Common myeloid progenitor, CD34-positive (primary cell): ENCODE measurements at places on chromosomes 13 and 19.

DNA sequence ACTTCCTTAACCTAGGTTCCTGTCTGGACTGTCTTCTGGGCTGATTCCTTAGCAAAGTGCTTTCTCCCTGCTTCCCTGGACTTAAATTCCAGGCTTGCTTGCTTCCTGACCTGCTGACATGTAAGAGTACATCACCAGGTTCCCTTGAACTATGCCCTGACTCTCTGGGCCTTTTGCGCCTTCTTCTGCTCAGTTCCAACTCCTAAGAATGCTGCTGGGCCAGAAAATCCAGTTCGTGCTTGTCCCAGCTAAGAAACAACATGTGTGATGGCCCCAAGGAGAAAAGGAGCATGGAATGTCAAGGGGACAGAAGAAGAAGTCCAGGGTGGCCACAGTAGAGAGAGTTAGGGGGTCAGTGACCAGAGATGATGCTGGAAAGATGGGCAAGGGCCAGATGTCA, 42.6 kb upstream of the MBNL2 start:
- DNase-seq = no peak

DNA sequence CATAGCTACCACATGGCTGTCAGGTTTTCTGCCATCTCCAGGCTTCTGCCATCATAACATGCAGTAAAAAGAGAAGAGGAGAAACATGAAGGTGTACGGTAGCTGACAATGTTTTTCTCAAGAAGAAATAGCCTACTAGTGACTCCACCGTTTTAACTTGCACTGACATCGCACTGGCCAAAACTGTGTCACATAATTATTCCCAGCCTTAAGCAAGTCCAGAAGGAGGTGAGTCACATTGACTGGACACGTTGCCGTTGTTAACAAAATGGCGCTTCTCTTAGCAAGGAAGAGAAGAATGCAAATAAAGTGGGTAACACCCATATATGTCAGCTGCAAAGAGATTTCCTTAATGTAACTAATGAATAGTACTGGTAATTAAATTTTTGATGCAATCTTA, 810.4 kb upstream of the SLC10A2 start:
- no peak for DNase-seq

GRCh38 chr19:23440207-23440606, 44.9 kb upstream of the ZNF91 start:
- peak; percentile 9 for DNase-seq

- DNase-seq = no peak
These were observed 504 bp upstream of the VWA8 start for GRCh38 chr13:41961466-41961760.

DNA sequence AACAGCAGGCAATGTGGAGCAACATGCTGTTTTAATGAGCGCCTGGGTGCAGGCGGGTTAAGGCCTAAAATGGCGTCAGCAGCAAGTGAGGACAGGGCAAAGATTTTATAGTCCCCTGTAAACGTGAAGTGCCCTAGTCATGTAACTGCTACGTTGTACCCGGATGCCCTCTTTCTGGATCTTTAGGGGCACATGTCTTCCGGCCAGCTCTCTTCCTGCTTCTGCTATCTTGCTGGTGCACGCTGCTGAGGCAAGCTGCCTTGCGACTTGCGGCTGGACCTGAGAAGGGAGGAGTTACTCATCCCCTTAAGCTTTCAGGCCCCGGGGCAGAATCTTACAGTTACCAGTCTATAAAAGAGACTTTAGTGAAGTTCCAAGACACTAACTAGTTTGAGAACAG, 303.6 kb upstream of the DACH1 start:
- no peak for DNase-seq

- no peak for DNase-seq
These were observed 70.6 kb upstream of the SERP2 start for GRCh38 chr13:44302940-44303575.

GRCh38 chr13:44243198-44243857, 130.3 kb upstream of the SERP2 start:
- DNase-seq = peak; percentile 98

DNA sequence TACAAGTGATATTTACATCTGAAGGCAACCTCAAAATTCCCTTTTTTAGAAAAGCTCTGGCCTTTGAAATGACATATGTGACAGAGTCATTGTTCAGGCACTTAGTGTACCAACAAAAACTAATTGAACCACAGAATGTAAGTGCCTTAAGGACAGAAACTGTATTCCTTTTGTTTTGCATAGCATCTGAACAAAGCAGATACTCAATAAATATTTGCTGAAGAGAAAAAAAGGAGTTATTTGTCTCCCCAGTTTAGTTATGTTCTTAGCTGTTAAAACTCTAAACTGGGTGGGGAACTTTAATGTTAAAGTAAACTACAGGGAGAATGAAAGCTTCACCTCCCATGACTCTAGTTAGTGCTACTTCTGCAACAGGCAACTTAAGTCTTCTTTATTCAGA, 56.8 kb upstream of the KLF5 start:
- no peak for DNase-seq

DNA sequence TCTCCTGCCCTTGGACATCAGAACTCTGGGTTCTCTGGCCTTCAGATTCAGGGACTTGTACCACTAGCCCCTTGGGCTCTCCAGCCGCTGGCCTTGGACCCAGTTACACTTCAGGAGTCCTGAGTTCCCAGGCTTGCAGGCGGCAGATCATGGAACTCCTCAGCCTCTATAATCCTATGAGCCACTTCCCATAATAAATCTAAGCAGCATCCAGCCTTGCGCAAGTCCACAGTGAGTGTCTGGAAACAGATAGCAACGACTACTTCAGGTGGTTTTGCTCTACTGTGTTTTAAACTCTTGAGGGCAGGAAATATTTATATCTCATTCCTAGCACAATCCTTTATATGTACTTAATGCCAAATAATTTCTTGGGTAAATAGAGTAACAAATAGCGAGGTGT, 92.3 kb downstream of the COL4A1 start:
- DNase-seq = no peak

GRCh38 chr13:89816404-89816803, 1531.1 kb upstream of the MIR17HG start:
- DNase-seq = no peak

DNA sequence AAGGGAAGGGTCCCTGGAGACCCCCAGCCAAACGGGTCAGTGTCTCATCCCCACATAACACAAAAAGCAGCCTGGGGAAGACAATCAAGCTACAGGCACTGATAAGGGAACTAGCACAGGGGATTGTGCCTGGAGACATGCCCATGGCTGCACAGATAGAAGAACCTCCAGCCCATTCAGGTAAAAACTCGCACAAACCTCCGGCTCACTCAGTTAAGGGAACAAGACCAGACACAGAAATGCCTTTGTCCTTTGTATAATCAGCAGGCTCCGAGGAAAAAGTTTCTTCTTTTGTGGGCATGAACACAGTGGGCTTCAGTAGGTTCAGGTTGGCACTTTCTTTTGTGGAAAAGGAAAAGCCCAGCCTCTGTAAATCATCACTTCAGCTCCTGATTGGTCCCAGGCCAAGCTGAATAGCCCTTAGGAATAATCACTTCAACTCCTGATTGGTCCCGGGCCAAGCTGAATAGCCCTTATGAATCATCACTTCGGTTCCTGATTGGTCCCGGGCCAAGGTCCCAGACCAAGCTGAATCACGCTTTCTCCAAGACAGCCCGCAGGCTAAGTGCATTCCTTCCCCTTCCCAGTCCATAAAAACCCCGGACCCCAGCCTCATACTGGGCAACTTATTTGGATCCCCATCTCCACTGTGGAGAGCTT, 5.0 kb upstream of the ZNF230 start:
- no peak for DNase-seq

- peak; percentile 36 for DNase-seq
These were observed 1.0 kb downstream of the GPC5 start for GRCh38 chr13:91399189-91400062.

GRCh38 chr19:55014714-55015113, 23.4 kb downstream of the GP6 start:
- DNase-seq = no peak

DNA sequence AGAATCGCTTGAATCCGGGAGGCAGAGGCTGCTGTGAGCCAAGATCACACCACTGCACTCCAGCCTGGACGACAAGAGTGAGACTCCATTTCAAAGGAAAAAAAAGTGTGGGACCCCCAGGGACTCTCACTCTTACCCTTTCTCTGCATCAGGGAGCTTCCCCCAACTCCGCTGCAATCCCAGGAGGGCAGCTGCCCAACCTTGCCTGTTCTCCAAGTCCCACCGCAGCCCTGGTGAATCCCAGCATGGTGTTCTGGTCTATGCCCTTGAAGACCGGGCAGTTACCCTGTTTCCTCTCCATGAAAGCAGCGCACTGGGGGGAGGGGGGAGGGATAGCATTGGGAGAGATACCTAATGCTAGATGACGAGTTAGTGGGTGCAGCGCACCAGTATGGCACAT, 35.7 kb upstream of the DPRX start:
- no peak for DNase-seq

DNA sequence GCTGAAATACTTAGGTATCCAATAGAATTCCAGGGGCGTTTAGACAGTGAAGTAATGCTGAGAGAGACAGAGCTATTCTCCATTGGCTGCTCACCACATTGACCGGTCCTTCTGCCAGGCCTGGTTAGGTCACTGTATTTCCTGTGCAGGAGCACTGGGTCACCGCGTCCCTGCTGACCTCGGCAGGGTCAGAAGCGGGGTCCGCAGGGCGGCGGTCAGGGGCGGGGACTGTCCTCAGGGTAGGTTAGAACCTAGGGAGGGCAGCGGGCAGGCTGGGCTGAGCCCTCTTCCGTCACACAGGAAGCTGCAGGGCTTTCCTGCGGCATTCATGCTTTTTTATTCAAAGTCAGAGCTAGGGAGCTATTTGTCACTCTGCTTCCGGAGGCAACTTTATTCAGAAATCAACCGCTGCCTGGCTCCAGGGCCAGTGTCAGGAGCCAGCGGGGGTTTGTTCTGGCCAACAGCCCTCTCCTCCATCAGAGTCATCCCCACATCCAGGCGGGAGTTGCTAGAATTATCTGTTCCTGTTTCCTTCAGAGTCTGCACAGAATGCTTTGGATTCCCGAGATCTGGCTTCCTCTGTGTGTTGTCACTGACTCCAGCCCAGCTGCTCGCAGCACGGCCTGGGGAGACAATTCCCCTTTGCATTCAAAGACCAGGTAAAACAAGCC, 81.2 kb upstream of the WASF3 start:
- peak; percentile 26 for DNase-seq

DNA sequence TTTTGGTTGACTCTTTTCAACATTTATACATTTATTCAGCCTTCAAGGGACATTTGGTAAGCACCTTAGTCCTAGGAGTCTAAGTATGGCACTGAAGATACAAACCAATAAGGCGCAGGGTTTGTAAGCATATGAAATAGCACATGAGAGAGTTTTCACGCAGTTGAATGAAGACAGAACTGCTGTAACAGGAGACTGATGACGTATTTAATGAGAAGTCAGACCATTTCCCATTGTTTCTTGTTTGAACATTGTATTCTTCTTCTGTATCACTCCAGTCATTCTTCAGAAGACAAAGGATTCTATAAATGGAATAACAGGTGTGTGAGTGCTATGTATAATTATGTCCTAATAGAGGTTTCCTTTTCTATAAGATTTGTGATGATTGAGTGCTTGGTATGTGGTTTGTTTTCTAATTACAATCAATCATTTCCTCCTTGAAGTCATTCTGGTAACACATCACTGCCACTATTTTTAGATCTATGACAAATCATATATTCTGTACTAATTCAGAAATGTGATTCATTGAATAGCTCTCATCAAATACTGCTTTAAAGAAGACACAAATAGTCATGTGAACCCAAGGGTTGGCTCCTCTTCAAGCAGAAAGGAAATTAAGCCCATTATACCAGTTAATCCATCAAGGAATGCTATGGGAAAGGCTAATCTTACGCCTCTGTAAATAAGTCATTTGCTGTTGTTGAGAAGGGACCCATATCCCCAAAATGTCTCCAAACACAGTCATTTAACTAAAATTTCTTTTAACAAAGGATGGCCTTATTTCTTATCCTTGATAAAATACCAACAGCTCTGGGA, 222.8 kb upstream of the NBEA start:
- DNase-seq = no peak

DNA sequence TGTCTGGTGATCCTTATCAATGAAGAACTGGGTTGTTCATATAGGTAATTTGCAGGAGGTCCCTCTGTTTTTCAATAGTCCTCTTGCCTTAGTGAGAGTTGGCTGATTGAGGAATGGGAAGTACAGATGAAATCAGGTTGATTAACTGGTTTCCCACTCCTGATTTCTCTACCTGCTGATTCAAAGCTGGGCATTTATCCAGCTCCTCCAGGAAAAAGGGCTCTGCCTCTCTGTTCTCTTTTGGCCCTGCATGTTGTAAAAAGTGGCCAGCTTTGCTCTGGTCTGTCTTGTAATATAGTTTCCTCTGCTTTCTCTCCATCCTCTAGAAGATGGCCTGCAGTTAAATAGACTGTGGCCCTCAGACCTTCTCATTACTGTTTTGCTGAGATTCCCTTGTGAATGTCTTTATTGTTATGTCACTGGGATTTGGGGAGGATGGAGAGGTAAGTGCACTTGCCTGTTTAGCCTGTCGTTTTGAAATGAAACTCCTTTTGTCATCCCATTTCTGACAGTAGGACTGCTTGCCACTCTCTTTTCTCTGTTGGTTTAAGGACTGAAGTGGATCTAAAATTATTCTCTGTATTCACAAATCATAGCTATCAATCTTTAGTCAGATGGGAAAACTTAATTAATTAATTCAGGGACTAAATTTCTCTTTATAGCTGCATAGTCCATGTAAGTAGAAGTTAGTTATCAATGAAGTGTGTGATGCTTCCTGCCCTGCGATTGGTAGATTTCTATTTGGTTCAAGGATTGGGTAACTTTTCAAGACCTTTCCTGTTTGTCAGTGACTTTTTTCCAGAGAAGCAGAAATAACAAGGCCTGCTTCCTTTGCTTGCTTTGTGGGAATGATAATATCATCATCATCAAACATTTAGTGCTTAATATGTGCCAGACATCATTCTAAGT, 28.5 kb downstream of the GARRE1 start:
- DNase-seq = no peak

- DNase-seq = no peak
These were observed 268.7 kb downstream of the DCT start for GRCh38 chr13:94210816-94211215.

GRCh38 chr13:37636701-37637100, 38.1 kb upstream of the POSTN start:
- DNase-seq = no peak
